DMS79 (cell line): ENCODE measurements at places on chromosomes 13 and 19.
A peak's percentile ranks its signal among the peaks of the same experiment; 100 is the strongest.

DNA sequence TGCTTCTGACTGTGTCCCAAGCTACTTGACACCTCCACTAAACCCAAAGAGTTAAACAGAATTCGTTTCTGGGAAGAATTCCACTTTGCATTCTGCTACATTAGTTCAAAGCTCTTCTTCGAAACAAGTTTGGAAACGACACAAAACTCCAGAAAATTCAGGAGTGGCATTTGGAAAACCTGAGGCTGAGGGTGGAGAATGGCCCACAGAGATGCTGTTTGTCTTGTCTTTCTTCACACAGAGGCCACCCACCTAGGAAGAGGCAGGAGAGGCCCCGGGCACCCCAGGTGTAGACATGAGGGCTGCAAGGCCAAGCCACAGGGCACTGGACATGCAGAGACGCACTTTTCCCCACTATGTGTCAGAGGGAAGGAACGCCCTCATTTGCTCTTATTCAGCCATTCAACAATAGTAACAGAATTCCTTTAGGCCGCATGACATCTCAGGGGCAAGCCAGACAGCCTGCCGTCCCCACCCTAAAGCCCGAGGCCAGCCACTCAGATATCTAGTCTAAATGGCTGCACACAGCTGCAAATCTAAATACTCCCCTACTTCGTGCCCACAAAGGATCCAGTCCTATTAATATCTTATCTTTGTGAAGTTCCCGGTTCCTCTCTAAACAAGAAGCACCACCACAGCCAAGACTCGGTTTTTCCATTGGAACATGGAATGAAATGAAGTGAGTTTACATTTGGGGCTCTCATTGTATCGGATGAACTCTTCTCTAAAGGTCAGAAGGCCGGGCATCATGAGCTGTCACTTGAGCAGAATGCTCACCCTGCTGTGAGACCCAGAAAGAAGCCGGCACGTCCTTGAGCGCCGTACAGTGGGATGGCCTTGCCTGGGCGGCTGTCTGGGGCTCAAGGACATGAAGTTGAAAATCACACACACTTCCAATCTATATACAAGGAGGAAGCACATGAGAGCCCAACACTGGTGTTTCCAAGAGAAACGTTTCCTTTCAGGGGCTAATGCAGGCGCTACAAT is 19.8 kb downstream of the COL4A1 start:
- no peak for DNase-seq

DNA sequence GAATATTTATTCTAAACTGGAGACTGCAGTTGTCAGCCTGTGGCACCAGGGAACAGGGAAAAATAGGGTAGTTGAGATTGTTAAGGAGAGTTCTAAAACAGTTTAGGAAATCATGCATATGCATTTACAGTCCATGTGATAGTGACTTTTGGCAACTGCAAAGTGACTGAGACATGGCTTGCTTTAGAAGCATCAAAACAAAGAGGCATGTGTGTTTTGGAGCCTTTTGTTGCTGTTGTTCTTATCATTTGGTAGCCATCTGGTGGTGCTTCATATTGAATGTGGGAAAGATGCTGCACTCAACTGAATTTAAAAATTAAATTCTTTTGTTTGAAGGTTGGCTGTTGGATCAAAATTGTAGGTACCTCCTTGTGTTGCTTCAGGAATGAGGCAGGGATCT is 10.2 kb upstream of the EBPL start:
- no peak for DNase-seq

- no peak for DNase-seq
Measured at GRCh38 chr13:28268800-28269223, 130.5 kb downstream of the PAN3 start.

- no peak for DNase-seq
Measured at GRCh38 chr13:57633950-57634838, 2.6 kb downstream of the PCDH17 start.

DNA sequence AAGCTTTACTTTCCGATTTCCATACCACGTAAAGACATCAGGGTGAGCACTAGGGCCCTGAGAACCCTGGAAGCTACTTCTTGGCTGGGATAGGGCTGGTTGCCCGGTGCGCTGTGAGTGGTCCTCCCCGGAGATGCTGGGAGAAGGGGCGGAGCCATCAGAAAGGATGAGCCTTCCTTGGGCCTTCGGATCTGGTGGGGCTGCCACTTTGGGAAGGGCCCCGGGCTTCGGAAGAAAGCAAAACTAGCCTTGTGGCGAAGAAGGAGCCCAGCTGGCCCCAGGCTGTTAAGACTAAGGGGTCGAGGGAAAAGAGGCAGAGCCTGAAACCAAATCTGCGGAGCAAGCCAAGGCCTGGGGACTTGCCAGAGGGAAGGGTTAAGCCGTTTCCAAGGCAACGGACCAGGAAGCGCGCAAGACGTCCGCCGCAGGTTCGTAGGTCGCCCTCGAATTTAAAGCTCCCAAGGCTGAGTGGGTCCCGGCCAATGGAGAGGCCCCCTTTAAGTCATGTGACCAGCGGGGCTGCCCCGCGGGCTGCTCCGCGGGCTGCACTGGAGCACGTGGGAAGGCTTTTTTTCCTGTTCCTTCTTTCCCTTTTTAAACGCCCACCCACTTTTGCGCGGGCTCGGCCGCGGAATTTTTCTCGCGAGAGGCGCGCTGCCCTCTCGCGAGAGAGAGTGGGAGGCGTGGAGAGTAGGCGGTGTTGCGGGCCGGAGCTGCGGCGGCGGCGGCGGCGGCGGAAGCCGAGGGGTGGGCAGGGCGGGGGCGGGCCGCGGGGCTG is 426 bp upstream of the AKAP11 start:
- DNase-seq: peak; percentile 94

- DNase-seq: no peak
Measured at GRCh38 chr19:5309438-5310204, 31.0 kb downstream of the PTPRS start.

- no peak for DNase-seq
Measured at GRCh38 chr13:31522396-31522795, 216.9 kb upstream of the RXFP2 start.

DNA sequence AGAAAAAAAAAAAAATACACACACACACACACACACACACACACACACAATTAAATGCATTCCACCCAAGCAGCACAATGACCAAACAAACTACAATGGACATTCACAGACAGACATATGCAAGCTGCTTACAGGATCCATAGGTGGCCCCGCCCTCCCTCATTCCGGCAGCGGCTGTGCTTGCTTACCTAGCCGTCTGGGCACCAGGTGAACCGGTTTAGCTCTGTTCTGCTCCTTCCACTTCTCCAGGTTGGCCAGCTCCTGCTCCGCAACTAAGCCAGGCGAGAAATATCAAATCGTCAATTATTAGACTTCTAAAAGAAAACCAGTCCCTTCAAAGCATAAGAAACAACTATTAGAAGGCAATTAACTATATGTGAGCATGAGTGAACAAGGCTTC is 23.1 kb downstream of the EPSTI1 start:
- no peak for DNase-seq

DNA sequence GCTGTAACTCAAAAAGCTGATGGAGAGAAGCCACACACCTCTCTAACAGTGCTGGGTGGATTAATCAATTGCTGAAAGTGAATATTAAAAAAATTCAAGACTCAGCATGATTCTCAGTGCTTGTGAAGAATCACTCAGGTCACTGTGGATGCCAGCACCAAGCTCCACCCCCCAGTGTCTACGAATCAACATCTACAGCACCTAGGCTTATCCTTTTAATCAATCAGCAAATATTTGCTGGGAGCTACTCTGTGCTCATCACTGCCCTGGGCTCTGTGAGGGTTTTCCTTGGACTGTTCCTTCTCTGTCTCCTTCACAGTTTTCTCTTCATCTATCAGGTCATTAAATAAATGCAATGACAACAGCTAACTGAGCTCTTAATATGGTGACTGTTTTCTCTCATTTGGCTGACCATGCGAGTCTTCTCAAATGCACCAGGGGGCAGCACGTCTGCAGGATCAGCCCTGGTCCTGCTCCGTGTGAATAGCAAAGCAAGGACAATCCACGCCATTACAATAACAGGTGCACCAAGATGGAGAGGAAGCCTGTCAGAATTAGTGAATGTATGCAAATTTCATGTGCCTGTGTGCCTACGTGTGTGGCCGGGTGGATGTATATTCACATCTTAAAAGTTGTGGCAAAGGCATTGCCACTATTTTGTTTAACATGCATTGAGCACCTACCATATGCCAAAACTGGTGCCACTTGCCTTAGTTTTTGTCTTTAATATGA is 14.6 kb upstream of the C13orf42 start:
- DNase-seq: peak; percentile 16

- DNase-seq: no peak
Measured at GRCh38 chr13:78806457-78806856, 147.5 kb upstream of the OBI1 start.

DNA sequence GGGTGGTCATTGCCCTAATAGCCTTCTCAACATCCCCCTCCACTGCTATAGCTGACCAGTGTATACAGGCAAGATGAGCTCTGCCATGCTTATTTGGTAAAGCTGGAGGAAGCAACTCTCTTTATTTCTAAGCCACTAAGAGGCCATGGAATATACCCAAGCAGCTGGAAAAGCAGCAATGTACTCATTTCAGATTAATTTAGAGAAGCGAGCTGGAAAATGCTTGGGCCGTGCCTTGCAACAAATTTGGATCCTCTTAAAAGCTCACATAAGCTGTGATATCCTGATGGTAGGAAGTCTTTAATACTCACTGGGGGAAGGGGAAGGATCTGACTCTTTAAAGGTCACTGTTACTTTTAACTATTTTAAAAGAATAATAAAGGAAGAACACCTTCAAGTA is 77.8 kb downstream of the TEX26 start:
- DNase-seq: no peak

- no peak for DNase-seq
Measured at GRCh38 chr13:76620036-76620435, 266.2 kb downstream of the KCTD12 start.

- no peak for DNase-seq
Measured at GRCh38 chr13:24119626-24120508, 40.7 kb upstream of the SPATA13 start.

- DNase-seq: no peak
Measured at GRCh38 chr13:23212671-23213070, 31.9 kb downstream of the SGCG start.

- no peak for DNase-seq
Measured at GRCh38 chr19:43687660-43687997, 17.7 kb upstream of the PLAUR start.

GRCh38 chr19:54141356-54141755 is 3.8 kb downstream of the CNOT3 start:
- DNase-seq: no peak

DNA sequence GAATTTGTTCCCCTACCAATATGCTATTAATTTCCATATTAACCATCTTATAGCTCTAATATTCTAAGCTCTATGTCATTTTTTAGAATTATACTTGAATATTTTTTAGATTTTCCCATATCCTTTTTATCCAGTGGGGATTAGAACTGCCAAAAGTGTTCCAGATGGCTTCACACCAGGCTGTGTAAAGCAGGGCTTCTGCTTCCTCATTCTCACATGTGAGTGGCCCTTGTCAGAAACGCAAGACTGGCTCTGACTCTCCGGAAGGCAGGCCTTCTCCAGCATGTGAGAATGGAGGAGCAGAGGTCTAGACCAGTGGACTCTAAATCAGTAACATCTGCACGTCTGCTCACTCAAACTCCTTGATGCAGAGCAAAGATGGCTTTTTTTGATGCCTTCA is 650.1 kb downstream of the FGF9 start:
- no peak for DNase-seq
